ENCODE measurements at places on chromosomes 5 and 9.

DNA sequence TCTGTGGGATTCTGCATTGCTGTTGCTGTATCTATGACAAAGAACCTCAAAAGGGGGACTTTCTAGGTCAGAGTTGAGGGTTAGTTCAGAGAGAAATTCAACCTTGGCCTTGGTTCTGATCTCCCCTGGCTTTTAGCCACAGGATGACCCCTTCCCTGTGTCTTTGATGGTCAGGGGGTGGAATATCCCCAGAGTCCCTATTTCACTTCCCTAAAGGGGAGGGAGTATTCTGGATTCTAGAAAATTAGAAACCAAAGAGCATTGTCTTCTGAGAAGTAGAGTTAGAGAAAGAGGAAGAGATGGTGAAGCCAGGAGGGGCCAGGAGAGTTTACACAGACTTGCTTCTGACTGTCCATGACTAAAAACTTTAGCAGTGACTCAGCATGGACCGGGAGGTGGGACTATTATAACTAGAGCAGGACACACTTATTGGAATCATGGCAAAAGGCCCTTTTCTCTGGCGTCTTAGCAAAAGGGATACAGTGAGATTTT lies 56.2 kb upstream of the LPAR1 start:
- no peak for DNase-seq

- no peak for DNase-seq
These were observed 36.1 kb downstream of the EXOC3 start for GRCh38 chr5:478982-479535.

- DNase-seq, result no peak
These were observed 82.9 kb downstream of the RXRA start for GRCh38 chr9:134408939-134409737.

- DNase-seq, result no peak
These were observed 329.6 kb downstream of the SLCO4C1 start for GRCh38 chr5:101966476-101966875.

GRCh38 chr5:43608406-43608805 lies 5.4 kb downstream of the NNT start:
- no peak for DNase-seq

DNA sequence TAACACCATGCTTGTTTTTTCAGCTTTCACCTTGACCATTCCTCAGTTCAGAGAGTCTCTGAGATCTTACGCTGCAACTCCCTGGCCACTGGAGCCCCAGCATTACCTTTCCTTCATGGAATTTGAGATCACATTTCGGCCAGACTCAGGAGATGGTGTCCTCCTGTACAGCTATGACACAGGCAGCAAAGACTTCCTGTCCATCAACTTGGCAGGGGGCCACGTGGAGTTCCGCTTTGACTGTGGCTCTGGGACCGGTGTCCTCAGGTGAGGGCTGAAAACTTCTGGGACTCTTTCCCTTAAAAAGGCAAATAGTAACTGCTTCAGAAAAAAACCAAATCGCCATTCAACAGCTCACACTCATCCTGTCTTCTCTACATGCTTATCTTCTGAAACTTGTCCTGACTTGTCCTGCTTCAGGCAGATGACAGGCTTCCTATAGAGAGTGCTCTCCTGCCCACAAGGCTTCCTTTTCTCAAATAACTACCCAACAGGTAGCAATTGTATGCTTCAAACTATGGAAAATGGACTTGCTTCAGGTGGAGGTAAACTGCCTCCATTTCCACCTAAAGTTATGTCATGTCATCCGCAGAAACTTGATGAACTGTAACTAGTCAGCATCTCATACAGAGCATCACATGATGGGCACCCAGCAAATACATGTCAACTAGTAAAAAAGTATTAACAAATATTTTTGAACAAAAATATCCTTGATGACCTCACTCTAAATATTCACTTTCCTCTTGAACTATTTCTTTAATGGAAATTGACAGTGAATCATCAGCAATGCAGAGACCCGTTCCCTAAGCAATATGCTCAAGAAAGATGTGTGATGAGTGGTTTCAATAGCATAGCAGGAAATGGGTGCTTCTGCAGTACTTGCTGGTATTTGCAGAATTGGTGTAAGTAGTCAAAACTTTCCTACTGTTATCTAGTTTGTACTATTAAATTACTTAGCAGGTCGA lies 129.2 kb downstream of the LIFR start:
- no peak for DNase-seq

DNA sequence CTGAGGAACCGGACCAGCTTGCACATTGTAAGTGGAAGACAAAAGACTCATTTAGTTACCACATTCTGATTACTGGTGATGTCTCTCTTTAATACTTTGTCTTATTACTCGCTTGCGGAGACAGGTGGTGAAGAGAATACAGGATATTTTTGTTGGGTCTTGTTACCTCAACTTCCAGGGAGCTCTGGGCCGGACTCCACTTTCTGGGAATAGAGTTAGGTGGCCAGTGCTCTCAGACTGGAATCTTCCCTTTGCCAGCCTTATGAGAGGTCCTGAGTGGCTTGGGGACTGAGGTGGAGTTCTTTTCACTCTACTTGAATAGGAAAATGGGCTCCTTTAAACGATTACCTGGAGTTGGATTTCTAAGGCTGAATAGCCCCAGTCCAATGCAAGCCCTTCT lies 33.3 kb upstream of the SPRY4 start:
- no peak for DNase-seq

GRCh38 chr5:44640945-44641456 lies 167.7 kb upstream of the MRPS30 start:
- DNase-seq, result no peak

- DNase-seq, result no peak
These were observed 166.9 kb upstream of the CCNH start for GRCh38 chr5:87579678-87580077.

- no peak for DNase-seq
These were observed 21.1 kb upstream of the LVRN start for GRCh38 chr5:115941051-115941675.

All from mesothelial cell of epicardium (in vitro differentiated cells).